DMS 273 treated with DMSO at 0.1 percent for 48 hours (cell line): ENCODE measurements at places on chromosomes 3 and 15.

GRCh38 chr3:112297714-112298113 lies 3.7 kb upstream of the SLC9C1 start:
- no peak for DNase-seq

GRCh38 chr15:101115786-101116680 lies 135.8 kb downstream of the CHSY1 start:
- no peak for DNase-seq

- peak; percentile 14 for DNase-seq
These were observed 562 bp downstream of the NEO1 start for GRCh38 chr15:73052653-73053397.

DNA sequence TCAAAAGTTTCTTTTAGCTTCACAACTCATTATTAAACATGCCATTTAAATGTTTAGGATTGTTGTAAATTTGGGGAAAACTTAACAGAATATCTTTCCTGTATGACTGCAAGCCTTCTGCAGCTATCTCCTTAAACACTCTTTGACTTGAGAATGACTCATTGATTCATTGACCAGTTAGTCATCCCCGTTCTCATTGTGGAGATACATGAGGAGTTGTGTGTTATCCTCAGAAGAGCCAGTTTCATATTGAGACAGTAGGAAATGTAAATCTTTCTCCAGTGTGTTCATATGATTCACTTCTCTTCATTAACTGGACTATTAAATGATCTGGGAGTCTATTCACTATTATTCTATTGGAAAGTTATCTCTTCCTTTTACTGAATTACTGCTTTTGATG lies 83.0 kb downstream of the CRYGS start:
- DNase-seq = no peak

DNA sequence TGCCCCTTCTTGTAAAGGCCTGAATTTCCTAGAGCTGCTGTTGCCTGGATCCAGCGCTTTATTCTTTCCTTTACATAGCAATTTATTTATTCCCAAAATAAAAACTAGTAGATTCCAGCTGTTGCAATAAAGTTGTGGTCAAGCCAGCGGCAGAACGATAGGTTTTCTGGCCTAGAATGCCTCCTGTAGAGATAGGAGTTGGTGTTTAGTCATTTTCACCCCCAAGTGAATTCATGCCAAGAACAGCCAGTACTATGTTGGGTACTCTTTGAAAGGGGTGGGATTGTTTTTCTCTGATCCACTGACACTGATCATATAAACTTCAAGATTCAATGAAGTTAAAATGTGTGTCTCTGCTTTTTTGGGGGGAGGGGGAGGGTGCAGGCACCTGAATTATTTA lies 69.7 kb downstream of the KLHL25 start:
- no peak for DNase-seq

DNA sequence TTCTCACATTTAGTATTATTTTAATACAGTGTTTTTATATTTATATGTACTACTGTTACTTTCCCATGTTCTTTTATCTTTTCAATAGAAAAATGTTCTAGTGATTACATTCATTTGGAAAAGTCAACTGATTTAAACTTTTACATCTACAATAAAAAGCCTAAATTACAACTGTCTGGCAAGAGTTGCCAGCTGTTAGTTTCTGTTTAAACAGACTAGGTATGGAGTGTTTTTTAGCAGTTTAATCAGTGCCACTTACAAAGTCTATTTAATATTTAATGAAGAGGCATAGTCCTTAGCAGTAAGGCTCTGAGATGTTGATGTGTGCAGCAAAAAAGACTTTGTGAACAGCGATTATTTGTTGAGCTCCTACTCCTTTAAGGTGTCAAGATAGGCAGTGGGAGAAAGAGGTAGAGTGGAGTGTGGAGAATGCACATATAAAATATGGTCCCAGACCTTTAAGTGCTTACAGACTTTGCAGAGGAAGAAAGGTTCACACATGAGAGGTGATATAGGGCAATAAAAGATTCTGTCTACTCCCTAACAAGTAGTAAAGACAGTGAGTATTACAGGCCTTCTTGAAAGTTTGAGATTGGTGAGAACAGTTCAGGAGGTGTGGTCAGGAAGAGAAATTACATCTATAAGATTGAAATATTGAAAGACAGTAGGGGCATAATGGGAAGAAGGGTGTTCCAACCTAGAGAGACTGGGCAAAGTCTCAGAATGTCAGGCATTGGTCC lies 320.5 kb downstream of the DOCK3 start:
- DNase-seq = no peak

- no peak for DNase-seq
These were observed 102.1 kb downstream of the DUT start for GRCh38 chr15:48433226-48433886.

- DNase-seq = peak; percentile 79
These were observed 301.0 kb upstream of the SLCO3A1 start for GRCh38 chr15:91552555-91552954.

GRCh38 chr3:171428321-171428787 lies 31.9 kb downstream of the TNIK start:
- no peak for DNase-seq

DNA sequence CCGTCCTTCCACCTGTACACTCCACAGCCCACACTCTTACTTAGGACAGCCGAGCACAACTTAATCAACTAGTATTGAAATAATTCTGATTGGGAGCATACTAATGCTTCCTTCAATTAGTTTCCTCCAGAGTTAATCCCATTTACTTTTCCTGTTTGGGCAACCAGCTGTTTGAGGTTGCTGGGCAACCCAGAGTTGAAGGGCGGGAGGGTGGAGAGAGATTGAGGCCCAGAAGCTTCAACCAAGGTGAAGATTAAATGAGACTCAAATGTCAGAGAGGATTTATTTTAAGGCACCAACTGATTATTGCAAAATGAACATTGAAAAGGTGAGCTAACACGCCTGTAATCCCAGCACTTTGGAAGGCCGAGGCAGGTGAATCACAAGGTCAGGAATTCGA lies 428.5 kb upstream of the SEMA6D start:
- DNase-seq = no peak

GRCh38 chr3:190680691-190681090 lies 166.8 kb downstream of the IL1RAP start:
- no peak for DNase-seq

- no peak for DNase-seq
These were observed 61.0 kb upstream of the ANKRD28 start for GRCh38 chr3:15858547-15859506.

DNA sequence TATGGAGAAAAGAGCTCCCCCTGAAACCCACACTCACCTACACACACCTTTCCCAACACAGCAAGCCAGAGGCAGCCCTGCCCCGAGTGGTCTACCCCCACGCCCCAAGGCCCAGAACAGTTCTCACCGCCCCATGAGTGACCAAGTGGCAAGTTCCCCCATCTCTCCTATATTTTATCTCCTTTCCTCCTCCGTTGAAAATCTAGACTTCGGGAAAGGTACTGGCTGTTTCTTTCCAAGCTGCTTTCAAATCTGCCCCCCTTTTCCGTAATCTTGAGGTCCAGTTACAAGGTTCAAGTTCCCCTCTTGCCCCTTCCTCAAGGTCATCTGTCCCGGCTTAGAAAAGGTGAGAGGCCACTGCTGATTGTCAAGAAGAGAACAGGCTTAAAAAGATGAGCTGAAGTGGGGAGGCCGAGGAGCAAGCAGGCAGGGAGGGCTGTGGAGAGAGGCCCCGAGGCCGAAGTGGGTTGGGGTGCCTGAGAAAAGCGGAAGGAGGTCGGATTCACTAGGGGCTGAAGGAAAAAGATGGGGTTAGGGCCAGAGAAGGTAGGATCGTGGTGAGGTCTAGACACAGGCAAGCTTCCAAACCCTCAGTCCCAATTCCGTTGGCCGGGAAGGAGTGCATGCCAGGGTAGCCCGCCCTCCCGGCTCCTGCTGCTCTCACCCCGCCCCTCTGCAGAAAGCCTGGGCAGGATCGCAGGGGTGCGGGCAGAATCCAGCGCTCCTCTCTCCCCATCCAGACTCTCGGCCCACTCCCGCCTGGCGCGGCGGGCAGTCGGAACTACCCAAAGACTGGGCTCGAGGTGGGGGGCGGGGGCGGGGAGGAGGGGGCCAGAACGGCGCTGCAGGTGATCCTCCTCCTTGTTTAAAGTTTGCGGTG lies 1.7 kb downstream of the SEMA5B start:
- DNase-seq = peak; percentile 31

GRCh38 chr15:91465086-91465485 lies 365.0 kb downstream of the SV2B start:
- no peak for DNase-seq

DNA sequence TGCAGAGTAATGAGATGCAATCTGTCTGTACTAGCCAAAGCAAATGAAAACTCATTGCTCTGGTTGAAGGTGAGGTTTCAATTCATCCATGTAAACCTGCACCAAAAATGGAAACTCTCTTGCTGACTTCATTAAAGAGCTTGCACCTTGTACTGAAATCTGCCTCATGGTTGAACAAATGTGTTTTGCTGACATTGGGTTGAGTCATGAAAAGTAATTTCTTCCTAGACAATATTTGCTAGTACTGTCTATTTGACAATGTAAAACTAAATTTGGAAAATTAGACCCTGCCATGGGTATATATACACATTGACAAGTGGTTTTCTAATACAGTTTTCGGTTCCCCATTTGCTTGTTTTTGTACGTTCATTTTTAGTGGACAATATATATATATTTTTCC lies 33.3 kb downstream of the RYR3 start:
- DNase-seq = no peak

- no peak for DNase-seq
These were observed 80.3 kb upstream of the ABHD2 start for GRCh38 chr15:89007989-89008388.

DNA sequence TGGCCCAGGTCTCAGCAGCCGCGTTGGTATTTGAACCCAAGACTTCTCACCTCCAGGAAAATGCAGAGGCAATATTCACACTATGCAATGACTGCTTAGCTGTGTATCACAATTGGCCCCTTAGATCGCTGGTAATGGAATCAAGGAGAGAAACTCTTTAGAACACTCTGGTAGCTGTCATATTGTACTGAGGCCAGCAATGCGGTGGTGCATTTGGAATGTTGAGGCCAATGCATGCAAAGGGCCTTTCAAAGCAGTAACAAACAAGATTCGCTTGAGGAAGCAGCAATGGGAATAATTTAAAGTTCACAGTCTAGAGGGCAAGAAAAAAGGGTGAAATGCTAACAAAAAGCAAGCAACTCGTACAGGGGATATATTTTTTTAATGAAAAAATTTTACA lies 764.1 kb downstream of the GRM7 start:
- no peak for DNase-seq
